NCI-H2081 (cell line): ENCODE measurements at places on chromosomes 1 and 21.

DNA sequence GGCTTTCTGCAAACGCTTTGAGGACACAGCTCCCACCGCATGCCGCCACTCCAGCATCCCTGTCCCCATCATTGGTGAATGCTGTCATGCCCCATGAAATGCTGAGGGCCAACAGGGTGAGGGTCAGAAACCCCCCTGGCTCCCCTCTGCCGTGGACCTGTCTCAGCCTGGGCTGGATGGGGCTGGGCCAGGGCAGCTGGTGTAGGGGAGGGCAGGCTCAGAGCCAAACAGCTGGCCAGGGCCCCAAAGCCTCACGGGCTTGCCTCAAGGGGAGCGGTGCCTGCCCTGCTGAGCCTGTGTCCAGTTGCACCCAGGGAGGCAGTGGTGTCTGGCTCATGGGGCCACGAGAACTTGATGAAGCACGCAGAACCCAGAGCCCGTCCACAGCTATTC is 49.7 kb downstream of the S100B start:
- DNase-seq, result no peak

- DNase-seq, result peak; percentile 94
These were observed 49.5 kb upstream of the RAB4A start for GRCh38 chr1:229221106-229222019.

DNA sequence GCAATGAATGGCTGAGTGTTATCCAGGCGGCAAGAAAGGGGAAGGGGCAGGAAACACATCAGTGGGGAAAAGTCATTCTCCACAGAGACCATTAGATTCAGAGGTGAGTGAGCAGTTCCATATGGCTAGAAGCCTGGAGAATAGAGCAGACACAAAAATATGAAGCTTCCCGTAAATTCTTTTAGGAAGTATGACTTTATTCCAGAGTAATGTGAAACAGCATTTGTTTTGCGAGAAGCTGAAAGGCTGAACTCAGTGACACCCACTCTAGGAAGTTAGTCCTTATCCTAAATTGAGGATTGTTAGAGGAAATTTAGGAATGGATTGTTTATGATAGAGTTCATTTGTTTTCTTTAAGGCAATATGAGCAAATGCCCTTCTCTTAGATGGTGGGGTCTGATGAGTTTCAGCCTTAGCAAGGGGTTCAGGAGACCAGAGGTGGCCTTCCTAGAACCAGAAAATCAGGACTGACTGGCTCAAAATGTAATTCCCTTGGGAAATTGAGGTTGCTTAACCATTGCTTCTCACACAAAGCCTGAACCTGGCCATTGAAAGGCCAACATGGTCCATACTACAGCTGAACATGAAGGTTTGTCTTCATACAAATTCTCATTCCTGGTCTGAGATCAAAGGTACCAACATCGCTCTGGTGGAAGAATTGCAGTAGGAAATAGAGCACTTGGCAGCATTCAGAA is 167.5 kb downstream of the TPR start:
- no peak for DNase-seq

GRCh38 chr21:42533963-42534355 is 20.3 kb downstream of the SLC37A1 start:
- no peak for DNase-seq

- peak; percentile 16 for DNase-seq
These were observed 45.9 kb downstream of the WDR4 start for GRCh38 chr21:42833439-42833815.

DNA sequence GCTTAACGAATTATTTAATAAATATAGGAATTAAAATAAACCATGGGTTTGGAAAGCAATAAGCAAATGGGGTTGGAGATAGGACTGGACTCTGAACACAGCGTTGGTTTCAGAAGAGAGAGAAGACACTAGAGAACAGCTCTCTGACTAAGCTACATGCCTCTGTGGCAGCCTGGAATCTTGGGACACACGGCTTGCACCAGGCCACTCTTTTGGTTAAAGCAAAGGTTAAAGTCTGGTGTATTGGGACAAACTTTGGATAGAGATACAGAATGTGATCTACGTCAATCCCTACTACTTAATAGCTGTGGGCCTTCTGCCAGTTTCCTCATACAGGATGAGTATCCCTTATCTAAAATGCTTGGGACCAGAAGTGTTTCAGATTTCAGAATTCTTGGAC is 49.7 kb upstream of the HSD17B7 start:
- no peak for DNase-seq
